Left hindlimb (tissue), 1 donor: ENCODE measurements at places on chromosomes 12 and 14.
A peak's percentile ranks its signal among the peaks of the same experiment; 100 is the strongest.

DNA sequence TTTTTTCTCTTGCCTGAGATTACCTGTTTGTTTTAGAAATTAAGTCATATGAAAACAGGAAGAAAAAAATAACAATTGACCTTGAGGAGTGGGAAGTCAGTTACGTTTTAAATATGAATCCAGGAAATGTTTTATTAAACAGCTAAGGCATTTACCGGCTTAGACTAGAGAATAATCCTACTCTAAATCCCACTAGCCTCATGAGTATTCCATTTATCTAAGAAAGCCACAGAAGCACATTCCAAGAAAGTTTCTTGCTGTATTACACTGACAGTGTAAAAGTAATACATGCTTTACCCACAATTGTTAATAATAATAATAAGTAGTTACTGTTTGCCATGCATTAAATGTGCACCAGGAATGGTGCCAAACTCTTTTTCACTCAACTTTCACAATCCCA, 90.9 kb downstream of the BMP4 start:
- DNase-seq: no peak

GRCh38 chr12:79151956-79152355, 287.4 kb downstream of the SYT1 start:
- no peak for DNase-seq

- peak; percentile 40 for DNase-seq
Observed at GRCh38 chr12:49902399-49903350, 1.0 kb downstream of the FAIM2 start.

DNA sequence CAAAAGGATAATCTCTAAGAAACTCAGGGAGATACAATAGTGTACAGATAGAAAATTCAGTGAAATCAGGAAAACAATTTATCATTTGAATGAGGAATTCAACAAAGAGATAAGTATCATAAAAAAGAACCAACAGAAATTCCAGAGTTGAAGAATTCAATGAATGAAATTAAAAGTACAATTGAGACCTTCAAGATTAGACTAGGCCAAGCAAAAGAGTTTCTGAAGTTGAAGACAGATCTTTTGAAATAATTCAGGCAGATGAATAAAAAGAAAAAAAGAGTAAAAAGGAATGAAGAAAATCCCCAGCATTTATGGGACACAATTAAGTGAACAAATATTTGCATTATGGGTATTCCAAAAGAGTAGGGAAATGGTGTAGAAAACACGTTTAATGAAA, 412.6 kb downstream of the TMEM121 start:
- DNase-seq: no peak

DNA sequence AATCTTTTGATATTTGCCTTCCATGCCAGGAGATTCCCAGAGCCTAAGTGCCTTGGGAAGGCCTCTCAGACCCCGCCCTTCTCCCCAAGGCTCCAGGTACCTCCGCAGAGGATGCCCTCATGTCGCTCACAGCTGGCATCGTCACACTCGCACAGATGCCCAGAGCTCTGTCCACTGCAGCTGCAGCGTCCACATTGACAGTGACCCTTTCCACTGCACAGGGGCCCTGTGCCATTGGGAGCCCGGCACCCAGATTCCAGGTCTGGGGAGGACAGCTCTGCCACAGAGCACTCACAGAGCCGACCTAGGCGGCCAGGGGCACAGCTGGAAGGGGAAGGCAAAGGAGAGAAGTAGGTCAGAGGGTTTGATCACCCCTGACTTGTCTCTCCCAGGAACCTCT, 12.3 kb upstream of the CSAD start:
- no peak for DNase-seq

GRCh38 chr12:84641940-84642545, 270.6 kb downstream of the SLC6A15 start:
- DNase-seq: no peak

- DNase-seq: no peak
Observed at GRCh38 chr12:12333407-12334366, 16.4 kb downstream of the MANSC1 start.

DNA sequence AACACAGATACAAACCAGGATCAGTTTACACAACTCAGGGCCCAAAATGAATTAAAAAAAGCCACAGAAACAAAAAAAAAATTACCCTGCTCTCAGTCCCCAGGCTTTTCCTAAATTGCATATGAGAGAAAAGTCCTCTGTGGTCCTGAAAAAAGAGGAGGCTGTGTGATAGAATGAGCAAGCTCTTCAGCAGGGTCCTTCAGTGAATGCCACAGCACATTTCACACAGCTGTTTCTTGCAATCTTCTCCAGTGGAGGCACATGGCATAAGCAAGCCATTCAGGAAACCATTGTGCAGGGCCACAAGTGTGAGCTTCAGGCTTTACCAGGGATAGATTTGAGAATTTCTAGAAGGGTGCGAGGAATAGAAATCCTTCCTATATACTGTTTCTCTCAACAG, 168.5 kb downstream of the PPM1H start:
- DNase-seq: no peak

DNA sequence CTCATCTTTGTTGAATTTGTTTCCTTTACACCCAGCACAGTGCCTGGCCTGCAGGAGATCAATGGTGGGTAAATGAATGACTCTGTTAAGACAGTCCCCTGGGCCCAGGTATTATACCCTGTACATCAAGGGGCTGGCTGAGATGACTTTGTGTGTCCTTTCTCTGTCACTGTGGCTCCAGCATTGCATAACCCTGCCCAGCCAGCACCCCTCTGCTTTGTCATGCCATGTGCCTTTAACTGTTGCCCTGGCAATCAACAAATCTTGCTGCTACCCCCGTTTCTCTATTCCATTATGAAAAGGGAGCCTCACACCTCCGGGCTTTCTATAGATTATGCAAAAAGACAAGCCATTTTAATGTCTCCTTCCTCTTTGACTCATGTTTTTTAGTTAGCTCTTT, 7.6 kb upstream of the FLVCR2 start:
- no peak for DNase-seq

GRCh38 chr12:131287938-131288764, 334.4 kb downstream of the ADGRD1 start:
- DNase-seq: no peak

DNA sequence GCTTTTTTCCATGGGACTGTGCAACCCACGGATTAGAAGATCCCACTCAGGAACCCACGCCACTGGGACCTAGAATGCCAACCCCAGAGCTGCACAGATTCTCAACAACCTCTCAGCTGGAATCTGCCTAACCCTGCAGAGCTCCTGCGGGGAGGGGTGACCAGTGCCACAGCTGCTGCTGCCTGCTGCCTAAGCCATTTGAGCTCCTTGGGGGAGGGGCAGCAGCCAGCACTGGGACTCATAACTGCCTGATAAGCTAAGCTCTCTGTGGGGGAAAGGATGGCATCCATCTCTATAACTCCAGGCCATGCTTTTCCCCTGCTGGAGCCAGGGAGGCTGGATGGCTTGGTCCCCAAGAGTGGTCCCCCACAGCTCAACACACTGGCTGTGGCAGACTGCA, 182.8 kb downstream of the SLC5A8 start:
- no peak for DNase-seq

GRCh38 chr12:30845676-30846075, 80.9 kb upstream of the TSPAN11 start:
- DNase-seq: no peak

DNA sequence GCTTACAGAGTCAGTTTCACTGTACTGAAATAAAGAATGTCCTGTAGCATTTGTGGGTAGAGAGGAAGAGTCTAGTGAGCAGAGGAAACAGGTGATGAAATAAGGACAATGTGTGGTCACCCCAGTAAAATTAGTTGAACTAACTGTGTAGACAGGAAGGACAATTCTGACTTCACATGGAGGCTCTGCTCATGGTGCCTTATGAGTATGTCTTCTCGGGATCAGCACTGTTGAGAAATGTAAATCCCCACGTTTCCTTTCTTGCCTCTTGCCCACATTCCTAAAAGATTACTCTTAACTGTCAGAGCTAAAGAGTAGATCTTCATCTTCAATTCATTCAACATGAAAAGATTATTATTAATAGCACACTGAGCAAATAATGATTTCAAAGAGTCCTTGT, 113.2 kb upstream of the FLRT2 start:
- DNase-seq: no peak

DNA sequence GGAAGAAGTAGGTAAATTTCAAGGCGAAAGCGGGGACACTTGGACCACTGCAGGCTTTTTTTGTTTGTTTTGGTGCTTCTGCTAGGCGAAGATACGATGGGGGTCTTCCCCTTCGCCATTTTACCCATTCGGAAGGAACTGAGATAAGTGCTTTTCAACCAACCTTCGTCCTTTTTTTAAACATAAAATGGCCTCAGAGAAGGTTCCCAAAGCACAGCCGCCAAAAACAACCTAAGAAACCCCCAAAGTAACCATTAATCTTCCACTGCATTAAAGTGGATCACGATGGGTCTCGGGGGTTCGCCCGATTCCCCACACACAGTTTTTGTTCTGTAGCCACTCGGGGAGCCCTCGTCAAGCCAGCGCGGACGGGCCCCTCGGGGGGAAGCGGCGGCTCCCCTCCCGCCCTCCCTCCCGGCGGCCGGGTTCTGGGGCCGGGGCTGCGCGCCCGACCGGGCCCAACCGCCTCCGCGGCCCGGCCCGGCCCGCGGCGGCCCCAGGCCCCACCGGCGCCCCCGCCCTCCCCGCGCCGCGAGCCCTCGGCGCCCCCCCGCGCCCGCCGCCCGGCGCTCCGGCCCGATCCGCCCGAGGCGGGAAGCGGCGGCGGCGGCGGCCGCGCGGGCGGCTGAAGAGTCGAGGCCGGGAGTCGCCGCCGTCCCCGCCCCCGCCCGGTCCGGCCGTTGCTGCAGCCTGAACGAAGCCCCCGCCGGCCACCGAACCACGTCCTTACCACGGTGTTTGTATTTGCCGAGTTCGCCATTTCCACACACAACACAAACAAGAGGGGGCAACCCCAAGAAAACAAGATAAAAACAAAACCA, 790 bp downstream of the GTF2A1 start:
- peak; percentile 72 for DNase-seq

DNA sequence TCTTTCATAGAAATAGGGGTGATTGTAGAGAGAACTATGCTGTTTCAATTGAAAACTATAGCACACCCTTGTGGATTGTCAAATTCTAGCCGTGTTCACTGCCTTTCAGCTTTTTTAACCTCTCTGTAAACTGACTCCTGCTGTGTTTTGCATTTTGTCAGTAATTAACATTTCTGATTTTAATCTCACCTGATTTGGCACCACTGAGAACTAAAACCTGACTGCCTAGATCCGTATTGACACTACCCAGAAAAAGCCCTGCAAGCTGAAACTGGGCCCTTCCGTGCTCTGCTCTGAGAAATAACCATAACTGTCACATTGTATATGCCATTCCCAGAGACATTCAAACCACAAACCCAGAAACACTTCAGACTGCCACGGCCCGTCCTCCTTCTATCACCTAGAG, 26.6 kb upstream of the ETV6 start:
- DNase-seq: no peak

DNA sequence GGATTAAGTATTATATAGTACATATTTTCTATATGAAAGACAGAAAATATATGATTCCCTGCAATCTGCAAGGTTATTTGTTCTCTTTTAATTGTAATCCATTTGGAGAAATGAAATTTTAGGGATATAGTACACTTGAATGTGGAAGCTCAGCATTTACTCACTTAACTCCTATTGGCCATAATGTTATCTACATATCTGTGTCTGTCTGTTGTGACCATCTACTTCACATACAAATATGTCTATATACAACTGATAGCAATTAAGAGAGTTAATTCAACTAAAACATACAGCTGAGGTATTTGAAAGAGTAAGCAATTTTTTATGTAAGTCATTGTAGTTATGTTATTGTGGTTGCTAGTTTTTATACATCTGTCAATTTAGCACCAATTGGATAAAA, 12.9 kb downstream of the FOXG1 start:
- DNase-seq: no peak

DNA sequence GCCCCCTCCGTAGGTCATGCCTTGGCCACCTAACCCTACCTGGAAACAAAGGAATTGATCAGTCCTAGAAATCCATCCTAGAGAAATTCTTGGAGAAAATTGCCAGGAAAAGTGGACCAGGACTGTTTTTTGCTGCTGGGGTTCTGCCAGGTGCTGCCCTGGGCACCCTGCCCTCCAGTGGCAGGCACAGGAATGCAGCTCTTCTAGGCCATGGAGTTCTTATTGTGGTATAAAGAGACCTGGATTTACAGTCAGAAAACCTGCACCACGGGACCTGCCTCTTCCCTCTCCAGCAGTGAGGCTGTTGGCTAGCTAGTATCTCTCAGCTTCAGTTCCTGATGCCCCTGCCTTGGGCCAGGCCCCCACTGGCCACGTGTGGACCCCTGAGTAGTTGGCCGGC, 59.7 kb downstream of the SLC24A4 start:
- DNase-seq: no peak

GRCh38 chr12:127809275-127809674, 457.7 kb upstream of the TMEM132C start:
- no peak for DNase-seq

DNA sequence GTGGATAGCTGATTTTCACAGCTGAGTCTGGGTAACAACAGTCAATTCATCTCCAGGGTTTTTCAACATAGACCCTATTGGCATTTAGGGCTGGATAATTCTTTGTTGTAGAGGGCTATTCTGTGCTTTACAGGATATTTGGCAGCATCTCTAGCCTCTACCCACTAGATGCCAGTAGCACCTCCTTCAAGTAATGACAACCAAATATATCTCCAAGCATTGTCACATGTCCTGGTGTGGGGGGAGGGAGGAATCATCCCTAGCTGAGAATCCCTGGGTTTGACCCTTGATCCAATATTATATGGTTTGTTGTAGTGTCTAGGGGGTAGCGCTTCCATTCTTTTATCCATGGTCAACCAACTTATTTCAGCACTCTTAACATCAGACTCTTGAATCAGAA, 157.2 kb downstream of the ANO4 start:
- DNase-seq: no peak

DNA sequence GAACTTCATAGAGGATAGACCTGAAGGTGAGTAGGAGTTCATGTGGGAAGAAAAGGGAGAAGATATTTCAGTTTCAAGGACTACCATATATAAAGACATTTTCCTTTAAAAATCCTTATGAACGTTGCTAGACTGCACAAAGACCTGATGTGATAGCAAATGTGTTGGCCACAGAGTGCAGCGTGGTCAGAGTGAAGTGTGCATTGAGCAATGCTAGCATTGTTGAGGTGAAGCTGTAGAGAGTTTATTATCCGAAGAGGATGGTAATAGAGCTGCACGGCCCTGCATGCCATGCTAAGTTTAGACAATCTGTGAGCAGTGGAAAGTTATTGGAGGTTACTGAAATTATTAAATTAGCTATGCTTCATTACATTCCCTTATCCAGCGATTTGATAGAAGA, 413.0 kb downstream of the CCDC91 start:
- no peak for DNase-seq
